ENCODE measurements at places on chromosomes 2 and 18.

DNA sequence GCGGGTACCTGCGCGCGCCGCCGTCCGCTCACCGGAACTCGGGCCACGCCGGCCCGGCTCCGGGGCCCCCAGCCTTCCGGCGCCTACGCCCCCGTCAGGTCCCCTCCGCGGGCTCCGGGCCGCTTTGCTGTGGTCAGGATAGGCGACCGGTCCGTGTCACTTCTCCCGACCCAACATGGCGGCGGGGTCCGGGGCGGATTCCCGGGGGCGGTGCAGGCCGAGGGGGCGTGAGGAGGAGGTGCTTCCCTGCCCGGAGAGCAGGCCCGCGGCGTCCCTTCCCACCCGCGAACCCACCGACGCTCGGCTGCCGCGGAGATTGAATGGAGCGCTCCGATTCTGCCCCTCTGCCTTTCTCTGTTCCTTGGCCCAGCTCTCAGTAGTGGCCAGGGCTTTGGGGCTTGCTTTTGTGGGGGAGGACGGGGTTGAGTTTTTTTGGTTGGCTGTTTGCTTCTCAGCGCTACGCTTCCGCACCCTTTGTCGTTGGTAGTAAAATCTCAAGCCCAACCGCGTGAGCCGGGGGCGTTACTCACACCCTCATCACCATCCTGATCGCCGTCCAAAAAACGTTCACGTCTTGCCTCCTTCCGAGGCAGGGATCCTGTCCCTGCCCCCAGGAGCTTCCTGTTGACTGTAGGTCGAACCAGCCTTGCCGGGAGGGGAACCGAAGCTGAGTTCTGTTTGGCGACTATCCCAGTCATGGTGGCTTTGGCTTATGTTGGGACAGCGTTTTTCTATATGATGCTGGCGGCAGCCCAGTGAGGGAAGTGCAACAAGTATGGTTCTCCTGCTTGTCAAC, 532 bp upstream of the YES1 start:
- peak; percentile 65 for DNase-seq

DNA sequence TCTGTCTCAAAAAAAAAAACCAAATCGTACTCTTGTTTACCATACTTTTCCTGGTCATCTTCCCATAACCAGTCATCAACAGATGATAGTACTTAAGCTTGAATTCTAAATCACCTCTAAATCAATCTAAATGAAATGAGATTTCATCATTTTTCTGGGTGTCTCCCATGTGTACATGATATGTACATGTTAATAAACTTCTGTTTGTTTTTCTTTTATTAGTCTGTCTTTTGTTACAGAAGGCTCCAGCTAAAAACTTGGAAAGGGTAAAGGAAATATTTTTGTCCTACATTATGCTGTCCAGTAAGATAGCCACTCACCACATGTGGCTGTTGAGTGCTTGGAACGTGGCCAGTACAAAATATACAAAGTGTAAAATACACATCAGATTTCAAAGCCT, 78.7 kb upstream of the MSH6 start:
- no peak for DNase-seq

- DNase-seq = no peak
Observed at GRCh38 chr2:112187805-112188596, 49.8 kb downstream of the FBLN7 start.

GRCh38 chr18:46424898-46425297, 232.1 kb downstream of the LOXHD1 start:
- DNase-seq = no peak

- no peak for DNase-seq
Observed at GRCh38 chr2:82998781-82999180, 1460.3 kb downstream of the SUCLG1 start.

DNA sequence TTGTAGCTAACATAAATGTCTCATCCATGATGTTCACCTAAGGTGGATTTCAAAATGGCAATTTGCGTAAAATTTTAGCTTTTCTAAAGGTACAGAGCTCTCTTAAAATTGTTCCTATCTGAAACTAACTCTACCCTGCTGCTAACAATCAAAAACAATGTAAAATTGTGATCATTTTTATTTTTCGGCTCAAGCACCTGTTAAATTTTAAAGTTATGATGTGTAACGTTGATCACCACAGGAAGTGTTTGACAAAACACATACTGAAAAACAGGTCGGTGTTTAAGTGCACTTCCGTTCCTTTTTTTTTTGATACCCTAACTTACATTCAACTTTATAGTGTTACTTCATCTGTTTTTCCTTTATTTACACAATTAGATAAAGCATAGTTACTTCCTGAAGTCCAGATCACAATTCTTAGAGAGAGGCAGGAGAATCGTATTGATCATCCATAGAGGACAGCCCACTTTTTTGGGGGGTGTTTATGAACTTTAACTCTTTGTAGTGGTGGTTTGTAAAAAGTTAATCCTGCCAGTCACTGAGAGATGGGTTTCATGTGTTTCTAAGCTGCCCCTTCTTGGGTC, 6.0 kb upstream of the NCK2 start:
- no peak for DNase-seq

DNA sequence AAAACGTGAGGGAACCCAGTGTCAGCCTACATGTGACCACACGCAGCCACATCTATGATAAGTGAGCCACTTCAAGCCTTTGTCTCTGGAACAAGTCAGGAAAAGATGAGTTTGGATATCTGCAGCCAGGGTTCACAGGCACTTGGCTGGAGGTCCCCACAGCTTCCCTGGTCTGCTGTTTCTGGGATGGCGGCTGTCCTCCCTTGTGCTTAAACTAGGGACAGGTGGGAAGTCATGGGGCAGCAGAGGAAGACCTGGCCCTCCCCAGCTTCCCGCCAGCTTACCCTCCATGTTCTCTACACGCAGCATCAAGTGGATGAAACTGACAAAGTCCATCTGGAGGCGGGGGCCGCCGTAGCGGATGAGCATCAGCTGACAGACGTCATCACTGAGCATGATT, 38.5 kb upstream of the GALNT14 start:
- no peak for DNase-seq

DNA sequence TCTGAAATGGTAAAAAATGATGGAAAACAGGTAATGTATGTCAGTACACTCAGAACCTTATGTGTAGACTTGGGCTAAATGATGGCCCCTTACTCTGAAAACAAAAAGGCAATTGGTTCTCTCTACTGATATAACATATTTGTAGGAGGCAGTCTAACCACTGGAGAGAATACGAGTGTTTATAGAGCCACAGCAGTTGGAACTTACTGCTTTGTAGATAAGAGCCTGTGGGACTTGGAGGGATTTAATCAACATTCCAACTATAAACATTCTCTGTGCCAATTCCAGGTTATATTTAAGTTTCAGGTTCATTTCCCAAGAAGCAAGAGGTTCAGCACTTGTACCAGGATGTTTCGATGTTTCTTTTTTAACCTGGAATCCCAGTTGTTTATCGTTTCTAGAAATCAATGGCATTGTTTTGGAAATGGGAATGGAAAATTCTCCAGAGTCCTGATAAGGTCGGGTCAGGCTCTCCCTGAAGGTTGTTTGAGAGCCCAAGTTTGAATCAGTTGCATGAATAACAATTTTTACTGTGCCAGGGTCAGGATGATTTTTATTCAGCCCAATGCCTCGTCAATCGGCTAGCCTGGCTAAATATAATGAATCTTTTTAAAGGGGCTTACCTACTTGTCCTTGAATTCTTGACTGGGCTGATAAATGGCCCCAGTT, 278.4 kb upstream of the FAM98A start:
- no peak for DNase-seq

- no peak for DNase-seq
Observed at GRCh38 chr2:70826696-70827350, 6.4 kb upstream of the CLEC4F start.

- no peak for DNase-seq
Observed at GRCh38 chr2:73018188-73018825, 53.2 kb downstream of the SFXN5 start.

- no peak for DNase-seq
Observed at GRCh38 chr2:37402636-37403035, 58.2 kb downstream of the QPCT start.

DNA sequence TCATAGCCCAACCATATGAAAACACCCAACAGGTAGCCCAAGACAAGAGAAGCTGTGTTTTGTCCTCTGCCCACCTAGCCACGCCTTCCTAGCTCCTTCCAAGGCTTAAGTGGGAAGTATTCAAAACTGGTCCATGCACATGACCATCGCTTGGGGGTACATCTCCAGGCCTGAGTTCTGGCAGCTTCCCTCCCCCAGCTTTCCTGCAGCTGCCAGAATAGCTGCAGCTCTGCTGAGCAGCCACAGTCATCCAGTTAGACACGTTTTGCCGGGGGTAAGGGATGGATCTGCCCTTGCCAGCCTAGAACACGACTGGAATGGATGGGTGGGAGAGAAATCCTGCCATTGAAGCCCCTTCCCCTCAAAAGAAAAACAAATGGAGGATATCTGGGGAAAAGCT, 166.8 kb downstream of the NRP2 start:
- DNase-seq = no peak

DNA sequence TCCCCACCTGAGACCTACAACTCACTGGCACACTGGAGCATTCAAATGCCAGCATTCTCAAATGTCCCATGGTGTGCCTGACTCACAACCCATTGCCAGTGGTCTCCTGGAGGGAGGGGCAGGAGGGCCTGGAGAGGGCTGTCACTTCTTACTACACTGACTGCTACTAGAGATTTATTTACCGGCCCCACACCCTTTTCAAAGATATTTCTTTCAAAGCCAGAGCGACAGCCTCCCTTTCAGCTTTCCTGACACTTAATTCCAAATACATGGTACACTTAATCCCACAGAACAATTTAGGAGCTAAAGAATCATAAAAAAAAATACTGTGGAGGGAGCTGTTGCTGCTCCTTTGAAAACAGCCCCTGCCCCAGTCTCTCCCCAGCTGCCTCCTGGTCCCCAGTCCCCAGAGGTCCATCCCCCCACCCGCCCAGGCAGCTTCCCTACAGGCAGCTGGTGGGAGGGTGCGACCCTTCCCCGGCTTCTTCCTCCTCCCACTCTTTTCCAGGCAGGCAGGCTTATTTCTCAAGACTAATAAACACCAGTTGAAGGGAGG, 129.1 kb upstream of the SMAD2 start:
- DNase-seq = no peak

DNA sequence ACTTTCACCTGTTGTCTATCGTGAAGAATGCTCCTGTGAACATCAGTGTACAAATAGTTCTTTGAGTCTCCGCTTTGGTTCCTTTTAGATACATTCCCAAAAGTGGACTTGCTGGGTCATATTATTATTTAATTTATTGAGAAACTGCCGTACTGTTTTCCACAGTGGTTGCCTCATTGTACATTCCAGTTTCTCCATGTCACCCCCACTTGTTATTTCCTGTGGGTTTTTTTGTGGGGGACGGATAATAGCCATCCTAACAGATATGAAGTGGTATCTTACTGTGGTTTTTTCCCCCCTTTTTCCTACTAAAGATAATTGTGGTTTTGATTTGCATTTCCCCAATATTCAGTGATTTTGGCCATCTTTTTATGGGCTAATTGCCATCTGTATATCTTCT, 53.8 kb downstream of the SMCHD1 start:
- no peak for DNase-seq

- no peak for DNase-seq
Observed at GRCh38 chr2:100036793-100037192, 105.6 kb downstream of the AFF3 start.

DNA sequence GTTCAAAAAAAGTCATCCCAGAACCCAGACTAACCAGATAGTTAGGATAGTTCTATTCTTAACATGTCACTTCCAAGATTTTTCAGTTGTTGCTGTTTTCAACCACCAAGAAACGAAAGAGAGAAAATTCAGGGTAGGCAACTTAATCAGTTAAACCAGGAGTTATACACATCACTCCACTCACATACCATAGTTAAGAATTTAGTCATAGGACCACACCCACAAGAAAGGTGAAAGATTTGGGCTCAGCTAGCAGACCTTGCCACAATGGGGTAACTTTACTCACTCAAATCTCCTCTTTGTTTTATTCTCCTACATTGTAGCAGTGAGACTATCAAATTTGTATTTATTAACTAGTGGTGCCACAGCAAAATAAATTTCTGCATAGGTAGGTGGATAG, 473.6 kb downstream of the NUP35 start:
- DNase-seq = no peak

DNA sequence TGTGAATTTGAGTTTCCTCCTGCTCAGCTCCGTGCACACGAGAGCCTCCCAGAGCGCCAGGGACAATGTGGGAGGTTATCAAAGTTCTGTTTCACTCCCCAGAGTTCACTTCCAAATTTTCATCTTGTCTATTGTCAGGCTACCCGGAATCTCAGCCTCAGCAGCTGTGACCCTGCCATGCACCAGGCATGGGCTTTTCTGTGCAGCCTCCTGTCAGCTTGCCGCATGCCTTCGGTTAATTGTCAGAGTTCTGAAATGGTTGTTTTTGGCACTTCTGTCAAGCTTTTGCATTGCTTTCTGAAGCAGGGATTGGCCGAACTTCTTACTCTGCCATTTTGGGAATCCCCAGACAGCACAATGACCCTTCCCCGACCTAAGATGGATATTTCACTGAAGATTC, 60.4 kb downstream of the SH3YL1 start:
- DNase-seq = no peak

GRCh38 chr18:49169037-49169521, 218.3 kb upstream of the SMAD7 start:
- DNase-seq = no peak

DNA sequence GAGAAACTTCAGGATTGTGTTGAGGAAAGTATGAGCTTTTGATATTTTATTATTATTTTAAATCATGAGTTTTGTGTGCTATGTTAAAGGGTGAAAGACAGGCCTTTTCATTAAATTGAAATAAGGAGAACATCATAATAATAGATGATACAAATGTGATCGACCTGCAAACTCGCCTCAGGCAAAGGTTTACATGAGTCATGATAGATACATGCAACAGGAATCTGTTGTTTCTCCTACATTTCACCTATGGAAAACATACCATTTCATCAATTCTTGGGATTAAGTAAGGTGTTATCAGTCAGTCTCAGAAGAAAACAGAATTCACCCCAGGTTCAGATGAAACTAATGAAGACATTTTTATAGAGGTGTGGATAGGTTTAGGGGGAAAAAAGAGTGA, 1992.5 kb upstream of the PIK3C3 start:
- no peak for DNase-seq

GRCh38 chr18:55461848-55462247, 126.1 kb downstream of the TCF4 start:
- DNase-seq = no peak

Data from thoracic aorta (tissue), 2 donors.